ENCODE measurements at places on chromosomes 7 and 10.

DNA sequence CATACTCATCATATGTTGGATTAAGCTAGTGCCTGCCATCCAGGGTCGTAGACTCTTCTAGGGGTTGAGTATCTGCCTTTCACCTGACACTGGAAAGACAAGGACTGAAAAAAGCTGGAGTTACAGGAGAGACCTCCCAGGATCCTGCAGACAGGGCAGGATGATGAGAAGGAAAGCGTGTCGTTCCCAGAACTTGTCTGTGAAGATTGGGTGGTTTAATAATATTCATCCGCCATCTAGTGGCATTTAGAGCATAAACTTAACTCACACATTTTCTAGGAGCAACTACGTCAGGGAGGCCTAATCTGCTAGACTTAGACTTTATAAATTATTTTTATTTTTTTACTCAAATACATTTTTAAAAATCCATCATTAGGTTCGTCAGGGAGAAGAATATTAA is 59.6 kb downstream of the ADRB1 start:
- peak; percentile 1 for DNase-seq

GRCh38 chr10:110317866-110318850 is 13.4 kb upstream of the SMNDC1 start:
- DNase-seq, result no peak

DNA sequence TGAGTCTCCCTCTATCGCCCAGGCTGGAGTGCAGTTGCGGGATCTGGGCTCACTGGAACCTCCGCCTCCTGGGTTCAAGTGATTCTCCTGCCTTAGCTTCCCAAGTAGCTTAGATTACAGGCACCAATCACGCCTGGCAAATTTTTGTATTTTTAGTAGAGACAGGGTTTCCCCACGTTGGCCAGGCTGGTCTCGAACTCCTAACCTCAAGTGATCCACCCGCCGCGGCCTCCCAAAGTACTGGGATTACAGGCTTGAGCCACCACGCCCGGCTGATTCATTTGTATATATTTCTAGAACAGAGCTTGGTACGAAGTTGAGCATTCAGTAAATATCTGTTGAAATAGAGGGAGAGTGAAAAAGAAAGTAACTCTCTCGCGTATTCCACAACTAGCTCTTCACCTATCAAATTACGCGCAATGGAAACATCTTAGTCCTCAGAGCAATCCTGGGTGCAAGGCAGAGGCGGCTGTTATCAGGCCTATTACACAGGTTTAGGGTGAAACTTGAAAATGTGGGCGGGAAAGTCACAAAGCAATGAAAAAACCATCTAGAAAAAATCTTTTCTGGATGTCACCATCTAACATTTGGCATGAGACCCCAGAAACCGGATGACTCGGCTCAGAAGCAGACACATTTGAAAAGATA is 707 bp upstream of the GHITM start:
- DNase-seq, result peak; percentile 39

- no peak for DNase-seq
Measured at GRCh38 chr10:3261921-3262320, 89.3 kb upstream of the PITRM1 start.

DNA sequence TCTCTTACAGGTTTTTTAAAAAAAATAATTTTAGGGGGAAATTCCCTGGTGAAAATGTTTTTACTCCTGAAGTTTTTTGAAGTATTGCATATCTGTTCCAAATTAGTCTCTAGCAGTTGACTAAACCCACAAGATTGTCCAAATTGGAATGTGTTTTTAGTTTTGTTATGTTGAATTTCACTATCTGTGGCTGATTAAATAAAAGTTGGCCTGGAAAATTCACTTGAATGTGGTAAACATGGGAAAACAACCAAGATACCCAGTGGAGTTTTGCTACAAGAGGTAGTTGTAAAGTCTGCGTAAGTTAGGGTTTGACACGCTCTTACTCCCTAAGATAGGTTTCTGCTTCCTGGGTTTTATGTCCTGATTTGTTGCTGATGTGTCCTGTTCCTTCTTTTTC is 3.3 kb downstream of the TSGA13 start:
- no peak for DNase-seq

DNA sequence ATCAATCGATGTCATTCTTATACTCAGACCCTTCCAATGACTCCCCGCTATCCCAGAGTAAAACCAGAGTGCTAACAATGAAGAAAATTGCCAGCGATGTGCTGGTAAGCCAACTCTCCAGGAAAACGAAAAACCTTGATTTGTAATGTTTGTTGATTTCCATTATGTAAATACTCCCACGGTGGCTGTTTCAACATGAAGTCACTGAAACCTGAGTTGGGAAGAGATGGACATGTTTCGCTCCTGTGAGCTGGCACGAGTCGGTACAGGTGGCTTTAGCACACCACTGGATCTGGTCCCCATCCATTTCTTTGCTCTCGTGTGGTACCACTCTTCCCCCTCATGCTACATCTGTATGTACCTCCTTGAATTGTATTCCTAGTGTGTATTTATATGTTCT is 52.9 kb downstream of the AP3M1 start:
- DNase-seq, result peak; percentile 3

GRCh38 chr7:139958599-139959284 is 104.0 kb downstream of the PARP12 start:
- no peak for DNase-seq

- no peak for DNase-seq
Measured at GRCh38 chr10:60197206-60197605, 192.5 kb downstream of the ANK3 start.

DNA sequence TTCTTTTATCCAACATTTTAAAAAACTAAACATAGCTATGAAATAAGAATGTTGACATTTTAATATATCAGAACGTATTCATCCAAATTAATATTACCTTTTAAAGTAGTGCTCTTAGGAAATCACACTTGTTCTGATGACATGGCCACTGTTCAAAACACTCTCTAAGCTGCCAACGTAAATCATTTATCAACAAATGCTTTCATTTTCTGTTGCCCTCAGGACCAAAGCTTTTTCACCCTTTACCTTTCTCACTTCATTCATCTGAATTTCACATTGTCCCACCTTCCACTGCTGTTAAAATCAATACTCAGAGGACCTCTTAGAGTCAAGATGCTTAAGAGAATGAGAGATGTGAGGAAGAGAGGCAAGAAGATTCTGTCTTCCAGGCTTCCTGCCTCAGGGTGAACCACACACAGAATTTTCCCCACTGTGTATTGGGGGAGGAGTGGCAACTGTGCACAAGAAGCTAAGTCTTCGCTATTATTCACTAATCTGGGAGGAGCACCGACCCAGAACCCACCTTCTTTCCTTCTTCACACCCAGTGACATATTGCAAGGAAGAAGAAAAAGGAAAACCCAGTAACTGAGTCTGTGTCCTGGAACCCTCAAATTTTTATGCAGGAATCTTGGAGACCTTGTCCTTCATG is 21.0 kb downstream of the HIBADH start:
- DNase-seq, result no peak

- DNase-seq, result no peak
Measured at GRCh38 chr10:5611899-5612680, 54.3 kb downstream of the ASB13 start.

GRCh38 chr7:25456467-25457171 is 228.3 kb upstream of the NPVF start:
- peak; percentile 1 for DNase-seq

- no peak for DNase-seq
Measured at GRCh38 chr10:74096777-74097176, 53.9 kb downstream of the AP3M1 start.

GRCh38 chr7:13442226-13442625 is 547.2 kb downstream of the ETV1 start:
- no peak for DNase-seq

DNA sequence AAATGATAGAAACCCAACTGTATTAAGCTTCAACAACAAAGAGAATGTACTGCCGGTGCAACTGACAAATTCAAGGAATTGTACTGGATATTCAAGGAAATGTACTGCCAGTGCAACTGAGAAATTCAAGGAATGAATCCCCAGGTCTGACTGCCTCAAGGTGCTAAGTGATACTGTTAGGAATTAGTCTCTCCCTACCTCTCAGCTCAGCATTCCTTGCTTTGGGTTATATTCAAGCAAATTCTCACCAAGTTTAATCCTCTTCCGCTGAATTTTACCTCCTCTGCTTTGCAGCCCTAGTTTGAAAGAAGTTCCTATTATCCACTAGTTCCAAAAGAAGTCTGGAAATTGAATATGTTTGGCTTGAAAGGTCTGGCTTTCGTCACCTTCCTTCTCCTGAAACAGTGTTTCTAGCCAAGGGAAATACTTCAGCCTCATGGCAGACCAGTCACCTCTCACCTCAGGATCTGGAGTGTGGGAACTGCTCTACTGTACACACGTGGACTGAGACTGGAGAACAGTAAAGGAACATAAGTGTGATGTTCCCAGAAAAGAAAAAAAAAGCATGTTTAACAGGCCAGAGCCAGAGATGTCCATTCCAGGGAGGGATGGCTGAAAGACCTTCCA is 60.4 kb downstream of the SORCS1 start:
- no peak for DNase-seq

GRCh38 chr7:149741629-149742028 is 31.8 kb downstream of the ZNF467 start:
- DNase-seq, result no peak

DNA sequence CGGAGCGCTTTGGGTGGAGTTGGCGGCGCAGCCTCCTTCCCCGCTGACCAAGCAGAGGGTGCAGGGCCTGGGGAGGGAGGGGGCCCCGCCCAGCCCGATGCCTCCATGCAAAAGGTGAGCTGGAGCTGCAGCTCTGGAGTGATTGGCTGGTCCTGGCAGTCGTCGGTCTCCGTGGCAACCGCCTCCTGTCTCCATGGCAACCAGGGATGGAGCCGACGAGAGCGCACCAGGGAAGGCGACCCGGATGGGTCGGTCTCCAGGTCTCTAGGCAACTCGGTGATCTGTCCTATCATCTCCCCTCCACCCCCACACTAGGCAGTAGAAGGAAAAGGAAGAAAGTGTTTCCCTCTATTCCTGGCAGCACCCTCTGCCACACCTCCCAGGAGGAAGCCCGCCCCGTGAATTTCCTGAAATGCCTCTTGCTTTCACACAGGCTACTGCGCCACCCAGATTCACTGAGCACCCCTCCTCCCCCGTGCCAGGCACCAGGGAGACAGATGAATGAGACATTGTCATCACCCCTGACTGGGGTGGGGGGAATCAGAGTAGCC is 647 bp upstream of the NACAD start:
- DNase-seq, result peak; percentile 42

- DNase-seq, result no peak
Measured at GRCh38 chr7:1447551-1448244, 11.6 kb downstream of the MICALL2 start.

DNA sequence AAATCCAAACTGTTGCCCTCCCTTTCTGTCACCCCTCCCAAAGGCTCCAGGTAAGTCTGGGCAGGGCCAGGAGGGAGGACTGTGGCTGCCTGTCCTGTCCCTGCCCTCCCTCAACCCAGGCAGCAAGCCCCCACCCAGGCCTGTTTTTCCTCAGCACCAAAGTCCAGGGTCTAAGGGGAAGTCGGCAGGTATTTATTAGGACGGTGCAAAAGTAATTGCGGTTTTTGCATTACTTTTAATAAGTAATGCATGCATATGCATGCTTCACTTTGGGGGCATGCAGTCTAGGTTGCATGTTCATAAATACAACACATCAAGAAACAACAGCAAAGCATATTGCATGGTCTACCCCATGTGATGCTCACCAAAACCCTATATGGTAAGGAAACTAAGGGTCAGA is 15.2 kb upstream of the HABP2 start:
- no peak for DNase-seq

- DNase-seq, result peak; percentile 11
Measured at GRCh38 chr7:149147752-149148653, 750 bp downstream of the ZNF398 start.

DNA sequence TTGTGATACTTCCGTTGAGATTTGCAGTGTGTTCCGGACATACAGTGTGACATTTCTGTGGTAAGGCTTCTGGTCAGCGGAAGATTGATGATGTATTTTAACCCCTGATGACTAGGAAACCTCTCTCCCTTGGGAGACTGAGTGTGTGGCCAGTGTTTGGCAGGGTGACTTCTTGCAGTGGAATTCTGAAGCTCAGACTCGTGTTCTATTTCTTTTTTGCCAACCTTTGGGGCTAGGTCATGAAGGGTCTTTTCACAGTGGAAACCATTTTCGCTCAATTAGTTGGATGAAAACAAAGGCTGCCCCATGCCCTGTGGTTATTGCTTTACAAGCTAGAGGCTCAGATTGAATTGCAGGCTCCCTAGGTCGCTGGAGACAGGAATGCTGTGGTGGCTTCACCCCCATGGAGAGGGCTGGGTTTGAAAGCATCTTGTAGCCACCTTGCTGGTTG is 288.9 kb downstream of the BBS9 start:
- no peak for DNase-seq

GRCh38 chr7:110750931-110751605 is 339.9 kb upstream of the LRRN3 start:
- no peak for DNase-seq

GRCh38 chr7:7564323-7564780 is 2.3 kb upstream of the MIOS start:
- no peak for DNase-seq

- DNase-seq, result no peak
Measured at GRCh38 chr10:3595736-3596135, 189.3 kb downstream of the KLF6 start.

GRCh38 chr10:7937315-7937945 is 117.1 kb upstream of the GATA3 start:
- no peak for DNase-seq

- no peak for DNase-seq
Measured at GRCh38 chr7:23449941-23450340, 20.4 kb downstream of the IGF2BP3 start.

DNA sequence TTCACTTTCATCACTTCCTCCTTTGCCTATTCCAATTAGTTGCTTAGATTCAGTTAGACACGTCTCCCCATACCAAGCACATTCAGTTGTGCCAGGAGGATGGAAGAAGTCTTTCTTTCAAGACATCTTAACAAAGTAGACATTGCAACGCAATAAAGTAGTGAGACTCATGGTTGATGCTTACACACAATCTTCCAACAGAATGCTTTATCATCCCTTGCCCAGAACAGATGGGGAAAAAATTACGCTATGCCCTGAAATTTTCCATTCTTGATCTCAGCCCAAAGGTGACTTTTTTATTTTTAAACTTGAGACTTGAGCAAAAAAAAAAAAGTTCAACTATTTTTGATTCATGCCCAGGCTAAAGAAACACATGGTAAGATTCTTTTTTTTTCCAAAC is 74.9 kb downstream of the KCNMA1 start:
- no peak for DNase-seq

- DNase-seq, result no peak
Measured at GRCh38 chr7:132077971-132078685, 498.1 kb downstream of the PLXNA4 start.

DNA sequence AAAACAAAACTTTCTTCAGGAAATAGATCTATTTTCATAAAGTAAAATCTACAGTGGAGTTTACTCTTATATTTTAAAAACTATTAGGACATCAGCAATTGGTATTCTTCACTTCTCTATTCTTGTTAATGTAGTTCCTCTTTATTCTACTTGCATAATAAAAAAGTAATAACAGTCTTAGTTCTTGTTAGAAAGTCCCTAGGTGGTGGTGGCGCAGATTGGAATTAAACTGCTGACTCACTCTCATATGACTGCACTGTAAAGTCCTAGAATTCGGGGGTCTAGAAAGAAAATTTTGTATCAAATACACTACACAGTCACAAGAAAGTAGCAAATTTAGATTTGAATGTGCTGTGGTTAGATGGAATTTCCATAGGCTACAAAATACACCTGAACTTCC is 44.6 kb upstream of the TES start:
- no peak for DNase-seq

All from NCI-H2029 (cell line).